CD4-positive, alpha-beta T cell treated with Interleukin-15 for 4 hours (primary cell): ENCODE measurements at places on chromosomes 6 and 20.

- DNase-seq = no peak
These were observed 131.6 kb upstream of the OLIG3 start for GRCh38 chr6:137625808-137626207.

DNA sequence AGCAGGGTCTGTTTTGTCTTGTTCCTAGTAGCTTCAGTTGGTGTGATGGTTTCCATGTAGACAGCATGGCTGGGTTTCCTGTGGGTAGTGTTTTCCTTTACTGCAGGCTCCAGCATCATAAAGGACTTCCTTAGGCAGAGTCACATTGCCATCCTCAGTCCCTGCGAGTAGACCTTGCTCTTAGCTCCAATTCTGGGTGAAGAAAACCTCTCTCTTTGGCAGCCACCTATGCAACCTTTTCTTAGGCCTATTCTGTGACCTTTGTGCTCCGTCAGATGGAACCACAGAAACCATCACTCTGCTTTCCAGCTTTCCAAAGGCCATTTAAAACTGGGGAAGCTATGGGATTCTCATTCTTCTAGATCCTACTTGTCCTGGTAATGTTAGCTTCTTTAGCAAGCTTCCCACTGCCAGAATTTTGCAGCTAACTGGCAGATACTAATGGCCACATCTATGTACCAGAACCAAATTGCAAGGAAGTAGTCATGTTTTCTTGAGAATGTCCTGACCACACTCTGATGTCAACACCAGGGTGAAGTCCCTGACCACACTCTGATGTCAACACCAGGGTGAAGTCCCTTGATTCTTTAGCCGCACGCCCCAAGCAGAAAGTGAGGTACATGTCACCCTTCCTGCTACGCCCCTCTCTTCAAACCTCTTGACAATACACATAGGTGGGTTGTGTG is 646.6 kb upstream of the HS3ST5 start:
- no peak for DNase-seq

DNA sequence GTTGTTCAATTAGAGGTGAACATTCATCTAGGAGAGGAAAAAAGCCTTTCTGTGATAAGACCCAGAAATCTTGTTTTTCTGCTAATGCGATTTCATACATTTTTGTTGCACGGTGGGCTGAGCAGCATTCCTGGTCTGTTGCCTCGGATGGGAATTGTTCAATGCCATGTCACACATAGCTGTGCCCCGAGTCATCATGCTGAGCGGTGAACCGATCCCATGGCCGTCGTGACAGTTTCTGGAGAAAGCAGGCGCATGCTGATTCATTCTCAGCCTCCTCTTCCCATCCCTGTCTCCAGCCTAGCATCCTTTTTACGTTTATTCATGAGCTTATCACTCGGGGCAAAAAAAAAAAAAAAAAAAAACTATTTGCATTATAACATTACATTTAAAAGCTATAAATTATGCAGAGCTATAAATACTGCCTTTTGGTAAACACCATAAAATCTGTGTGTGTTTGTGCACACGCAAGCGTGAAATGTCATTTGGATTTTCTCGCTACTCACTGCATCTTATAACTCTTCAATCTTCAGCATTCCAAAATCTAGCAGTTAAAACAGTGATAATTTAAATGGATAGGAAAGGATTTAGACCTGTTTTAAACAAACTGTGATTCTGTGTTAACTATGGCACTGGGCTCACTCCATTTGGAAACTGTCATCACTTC is 58.9 kb upstream of the IFNGR1 start:
- no peak for DNase-seq

GRCh38 chr6:46422619-46423018 is 68.6 kb downstream of the RCAN2 start:
- DNase-seq = no peak

DNA sequence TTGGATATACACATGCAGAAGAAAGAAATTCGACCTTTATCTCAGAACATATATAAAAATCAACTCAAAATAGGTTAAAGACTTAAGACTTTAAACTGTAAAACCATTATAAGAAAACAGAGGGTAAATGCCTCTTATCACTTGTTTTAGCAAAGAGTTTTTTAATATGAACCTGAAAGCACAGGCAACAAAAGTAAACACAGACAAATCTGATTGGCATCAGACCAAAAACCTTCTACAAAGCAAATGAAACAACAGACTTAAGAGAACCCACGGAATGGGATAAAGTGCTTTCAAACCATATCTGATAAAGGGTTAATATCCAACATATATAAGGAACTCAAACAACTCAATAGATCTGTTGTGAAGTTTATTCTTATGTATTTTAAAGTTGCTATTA is 309.9 kb upstream of the OPRM1 start:
- no peak for DNase-seq

- DNase-seq = peak; percentile 78
These were observed 3.9 kb upstream of the PHF20 start for GRCh38 chr20:35767683-35768481.

DNA sequence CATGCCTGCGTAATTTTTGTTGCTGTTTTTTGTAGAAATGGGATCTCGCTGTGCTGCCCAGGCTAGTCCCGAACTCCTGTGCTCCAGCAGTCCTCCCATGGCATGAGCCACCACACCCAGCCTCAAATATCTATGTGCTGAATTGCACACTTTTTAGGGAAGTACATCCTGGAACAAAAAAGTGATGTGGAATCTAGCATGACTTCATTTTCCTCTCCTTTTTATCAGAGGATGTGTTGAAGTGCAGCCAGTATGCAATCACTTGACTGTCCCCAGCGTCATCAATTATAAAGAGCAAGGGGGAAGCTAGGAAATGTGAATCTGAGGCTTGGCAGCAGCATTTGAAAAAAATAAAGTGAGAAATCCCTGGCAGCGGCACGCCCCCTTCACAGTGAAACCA is 6.4 kb upstream of the EXOC2 start:
- no peak for DNase-seq

- DNase-seq = no peak
These were observed 81.7 kb downstream of the PREP start for GRCh38 chr6:105321207-105321606.

- no peak for DNase-seq
These were observed 14.9 kb upstream of the HDDC2 start for GRCh38 chr6:125316621-125317020.

DNA sequence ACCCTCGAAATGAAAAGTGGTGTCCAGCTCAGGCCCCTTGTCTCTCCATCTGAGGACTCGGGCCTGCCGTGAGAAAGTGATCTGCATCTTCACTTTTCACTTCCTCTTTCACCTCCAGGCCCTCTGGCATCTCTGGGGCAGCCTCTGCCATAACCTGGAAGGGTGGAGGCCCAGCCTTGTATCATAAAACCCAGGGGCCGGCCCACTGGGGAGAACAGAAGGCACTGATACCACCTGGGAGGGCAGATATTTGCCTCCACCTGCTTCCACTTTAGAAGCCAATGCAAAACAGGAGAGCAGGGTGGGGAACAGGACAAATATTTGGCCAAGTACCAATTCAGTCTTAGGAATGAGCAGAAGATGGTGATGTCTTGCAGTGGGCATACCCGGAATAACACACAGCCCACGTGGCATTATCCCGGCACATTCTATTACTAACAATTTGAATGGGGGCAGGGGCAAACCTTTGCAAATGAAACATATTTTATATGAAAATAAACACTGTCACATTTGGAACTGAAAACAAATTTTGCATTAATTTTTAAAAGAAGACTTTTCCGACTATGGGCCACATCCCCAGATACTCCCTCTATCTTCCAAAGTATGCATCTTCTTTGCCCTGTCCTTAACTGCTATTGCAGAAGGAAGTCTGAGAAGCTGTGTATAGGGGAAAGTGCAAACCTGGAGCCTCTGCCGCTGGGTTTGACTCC is 69.2 kb upstream of the TBC1D7 start:
- no peak for DNase-seq

GRCh38 chr6:37029249-37029971 is 24.0 kb downstream of the FGD2 start:
- DNase-seq = peak; percentile 55

- DNase-seq = no peak
These were observed 73.3 kb downstream of the MAP3K4 start for GRCh38 chr6:161064915-161065314.

DNA sequence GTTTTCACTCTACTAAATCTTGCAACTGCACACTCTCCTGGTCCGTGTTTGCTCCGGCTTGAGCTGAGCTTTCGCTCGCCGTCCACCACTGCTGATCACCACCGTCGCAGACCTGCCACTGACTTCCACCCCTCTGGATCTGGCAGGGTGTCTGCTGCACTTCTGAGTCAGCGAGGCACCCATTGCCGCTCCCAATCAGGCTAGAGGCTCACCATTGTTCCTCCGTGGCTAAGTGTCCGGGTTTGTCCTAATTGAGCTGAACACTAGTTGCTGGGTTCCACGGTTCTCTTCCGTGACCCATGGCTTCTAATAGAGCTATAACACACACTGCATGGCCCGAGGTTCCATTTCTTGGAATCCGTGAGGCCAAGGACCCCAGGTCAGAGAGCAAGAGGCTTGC is 98.6 kb upstream of the GPR6 start:
- no peak for DNase-seq

DNA sequence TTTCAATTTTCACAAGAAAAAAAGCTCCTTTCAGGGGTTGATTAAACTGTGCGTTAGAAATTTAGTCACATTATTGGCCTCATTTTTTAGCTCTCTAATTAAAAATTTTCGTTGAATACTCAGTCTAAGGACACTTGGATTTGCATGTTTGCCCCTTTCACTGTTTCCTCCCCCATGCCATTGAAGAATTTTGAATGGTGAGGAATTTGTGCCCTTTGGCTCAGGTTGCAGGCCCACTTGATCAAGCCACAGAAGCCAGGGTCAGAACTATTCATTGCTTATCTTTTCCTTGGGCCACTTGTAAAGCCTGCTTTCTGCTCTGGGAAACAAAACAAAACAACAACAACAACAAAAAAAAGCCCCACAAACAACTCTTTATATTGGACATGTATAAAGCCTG is 12.2 kb downstream of the LIN28B start:
- DNase-seq = no peak

- DNase-seq = no peak
These were observed 42.7 kb upstream of the NOX3 start for GRCh38 chr6:155498370-155498769.

DNA sequence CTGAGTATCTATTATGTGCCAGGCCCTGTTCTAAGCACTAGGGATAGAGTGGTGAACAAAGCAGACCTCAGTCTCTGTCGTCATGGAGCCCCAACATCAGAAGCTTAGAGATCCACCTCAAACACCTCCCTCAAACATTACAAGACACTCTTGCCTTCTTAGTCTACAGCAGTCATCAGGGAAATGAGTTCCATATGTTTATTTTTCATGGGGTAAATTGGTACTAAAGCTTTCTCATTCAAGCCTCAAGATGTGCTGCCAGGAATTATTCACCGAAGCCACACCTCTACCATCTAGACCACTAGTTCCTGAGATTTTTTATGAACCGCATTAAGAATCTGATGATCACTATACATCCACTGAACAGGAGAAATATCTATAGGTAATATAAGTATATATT is 59.0 kb upstream of the TFB1M start:
- DNase-seq = no peak

GRCh38 chr6:27873021-27873940 is 38.9 kb downstream of the OR2B2 start:
- DNase-seq = peak; percentile 82

DNA sequence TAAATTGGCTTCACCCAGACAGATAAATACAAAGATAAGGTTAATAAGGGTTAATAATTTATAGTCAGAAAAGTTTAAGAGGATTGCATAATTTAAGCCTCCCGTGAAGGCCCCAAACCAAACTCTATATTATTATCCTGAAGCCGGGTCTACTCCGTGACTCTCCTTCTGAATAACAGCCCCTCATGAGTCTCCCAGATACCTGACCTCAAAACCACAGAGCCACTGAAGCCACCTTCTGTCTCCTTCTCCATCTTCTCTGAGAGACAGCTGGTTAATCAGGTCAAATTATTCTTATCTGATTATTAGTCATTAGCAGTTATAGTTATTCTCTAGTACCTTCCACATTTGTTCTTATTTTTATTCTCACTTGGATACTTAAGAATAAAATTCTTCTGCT is 569.2 kb upstream of the AGPAT4 start:
- no peak for DNase-seq

GRCh38 chr6:72275888-72276287 is 346.0 kb upstream of the KCNQ5 start:
- DNase-seq = no peak

DNA sequence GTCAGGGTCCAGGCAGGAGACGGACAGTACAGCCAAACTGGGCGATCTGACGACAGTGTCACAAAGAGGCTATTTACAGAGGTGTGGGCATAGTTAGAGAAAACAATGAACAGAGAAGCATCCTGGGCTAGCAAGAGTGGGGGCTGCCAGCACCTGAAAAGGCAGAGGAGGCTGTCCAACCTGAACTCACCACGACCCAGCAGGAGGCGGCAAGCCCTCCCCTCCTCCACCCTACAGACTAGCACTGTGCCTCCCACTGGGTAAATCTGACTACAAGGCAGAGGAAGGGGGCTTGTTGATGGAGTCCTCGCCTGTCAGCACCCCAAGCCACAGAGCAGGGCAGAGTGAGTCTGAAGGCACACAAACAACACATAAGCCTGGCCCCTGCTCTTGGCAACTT is 52.8 kb upstream of the CDYL start:
- no peak for DNase-seq

GRCh38 chr6:49300443-49300842 is 162.6 kb downstream of the MMUT start:
- no peak for DNase-seq

- DNase-seq = no peak
These were observed 14.0 kb downstream of the PAQR8 start for GRCh38 chr6:52375780-52376556.

DNA sequence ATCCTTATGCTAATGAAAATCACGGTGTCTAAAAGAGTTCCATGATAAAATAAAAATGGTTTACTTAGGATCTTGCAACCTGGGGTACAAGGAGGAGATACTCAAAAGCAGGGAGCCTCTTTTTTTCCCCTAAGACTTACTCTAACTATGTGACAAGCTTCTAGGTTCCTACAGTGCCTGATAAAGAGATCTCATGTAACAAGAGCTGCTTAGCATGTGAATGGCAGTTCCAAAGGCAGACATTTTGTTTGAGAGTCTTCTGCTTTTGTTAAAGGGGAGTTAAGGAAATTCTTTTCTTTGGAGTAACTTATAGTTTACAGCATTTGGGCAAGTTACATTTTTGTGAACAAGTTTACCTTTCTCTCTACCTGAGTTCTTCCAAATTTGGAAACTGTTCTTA is 945.8 kb upstream of the ADGRB3 start:
- DNase-seq = no peak

DNA sequence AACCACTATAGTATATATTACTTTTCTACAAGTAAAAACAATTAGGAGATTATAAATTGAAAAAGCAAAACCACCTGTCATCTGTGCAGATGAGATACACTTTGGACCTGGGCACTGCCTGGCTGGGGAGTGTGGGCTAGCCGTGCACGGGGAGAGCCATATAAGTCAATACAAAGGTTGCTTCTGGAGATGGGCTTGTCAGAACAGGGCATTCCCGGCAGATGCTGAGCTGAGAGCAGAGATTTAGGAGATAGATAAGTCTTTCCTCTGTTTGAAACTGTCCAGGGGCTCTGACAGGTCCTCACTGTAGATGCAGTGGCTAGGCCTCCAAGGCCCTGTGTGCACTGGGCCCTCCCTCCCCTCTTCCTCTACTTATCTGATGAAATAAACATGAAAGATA is 34.5 kb downstream of the CD164 start:
- no peak for DNase-seq

- DNase-seq = no peak
These were observed 84.8 kb downstream of the CD40 start for GRCh38 chr20:46202766-46203509.
